ENCODE measurements at places on chromosomes 1 and 21.

- no peak for DNase-seq
Observed at GRCh38 chr1:56439610-56440264, 139.6 kb downstream of the PLPP3 start.

GRCh38 chr1:15336866-15337265 is 72.8 kb upstream of the EFHD2 start:
- DNase-seq = no peak

GRCh38 chr1:13662493-13662892 is 37.5 kb upstream of the PRDM2 start:
- DNase-seq = peak; percentile 9

GRCh38 chr1:42419126-42419821 is 36.5 kb downstream of the ZMYND12 start:
- peak; percentile 8 for DNase-seq

DNA sequence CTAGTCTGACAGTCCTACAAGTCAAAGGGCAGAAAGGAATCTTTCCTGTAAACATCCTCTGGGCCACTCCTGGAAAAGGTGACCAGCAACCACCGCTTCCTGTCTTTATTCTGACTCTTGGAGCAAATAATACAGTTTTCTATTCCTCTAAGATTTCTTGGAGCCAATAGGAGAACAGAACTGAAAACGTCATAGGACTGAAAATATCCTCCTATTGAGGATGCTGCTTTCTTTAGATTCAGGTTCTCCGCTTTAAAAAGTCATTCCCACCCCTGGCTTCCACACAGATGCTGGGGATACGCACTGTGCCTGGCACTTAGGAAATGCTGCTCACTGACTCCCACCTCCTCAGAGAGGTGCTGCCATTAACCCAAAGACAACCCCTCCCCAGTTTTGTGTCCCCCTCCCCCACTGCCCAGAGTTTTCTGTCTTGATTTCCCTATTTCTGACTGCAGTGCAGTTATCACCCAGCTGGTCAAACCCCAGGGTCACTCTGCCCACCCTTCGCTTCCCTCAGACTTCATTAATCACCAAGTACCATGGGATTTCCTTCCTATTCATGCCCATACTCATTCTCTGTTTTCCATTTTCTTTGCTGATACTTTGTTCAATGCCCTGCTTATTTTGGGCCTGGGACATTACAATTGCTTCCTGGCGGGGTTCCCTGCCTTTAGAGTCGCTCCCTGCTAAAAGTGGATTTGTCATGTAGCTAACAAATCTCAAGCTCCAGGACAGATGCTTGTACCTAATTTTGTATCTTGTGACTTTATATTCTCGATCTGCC is 82.1 kb upstream of the ARHGAP29 start:
- DNase-seq = no peak

DNA sequence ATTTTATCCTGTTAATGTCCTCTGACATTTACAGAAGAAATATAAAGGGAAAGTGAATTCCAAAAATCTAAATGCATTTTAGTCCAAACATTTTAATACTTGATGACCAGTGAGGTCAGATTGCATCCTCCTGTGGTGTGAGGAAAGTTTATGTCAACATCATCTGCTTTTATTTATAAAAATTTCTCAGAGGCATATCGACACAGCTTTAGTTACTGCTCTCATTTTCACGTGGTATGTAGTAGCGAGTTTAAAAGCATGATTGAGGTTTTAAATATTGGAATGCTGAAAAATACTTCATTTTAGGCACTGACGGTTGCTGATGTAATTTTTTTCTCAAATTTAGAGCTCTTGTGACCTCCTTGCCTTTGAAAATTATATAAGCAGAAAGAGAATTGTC is 234.8 kb downstream of the HMCN1 start:
- DNase-seq = no peak

Measured in astrocyte (in vitro differentiated cells and primary cell).